NCI-H2171 (cell line): ENCODE measurements at places on chromosomes 2 and 18.

GRCh38 chr2:69545477-69545932, 98.0 kb downstream of the AAK1 start:
- no peak for DNase-seq

GRCh38 chr2:151277067-151277466, 12.4 kb downstream of the NMI start:
- peak; percentile 68 for DNase-seq

GRCh38 chr2:207260947-207261346, 95.2 kb upstream of the KLF7 start:
- DNase-seq, result no peak

- DNase-seq, result no peak
Measured at GRCh38 chr2:189601043-189601442, 20.5 kb upstream of the SLC40A1 start.

DNA sequence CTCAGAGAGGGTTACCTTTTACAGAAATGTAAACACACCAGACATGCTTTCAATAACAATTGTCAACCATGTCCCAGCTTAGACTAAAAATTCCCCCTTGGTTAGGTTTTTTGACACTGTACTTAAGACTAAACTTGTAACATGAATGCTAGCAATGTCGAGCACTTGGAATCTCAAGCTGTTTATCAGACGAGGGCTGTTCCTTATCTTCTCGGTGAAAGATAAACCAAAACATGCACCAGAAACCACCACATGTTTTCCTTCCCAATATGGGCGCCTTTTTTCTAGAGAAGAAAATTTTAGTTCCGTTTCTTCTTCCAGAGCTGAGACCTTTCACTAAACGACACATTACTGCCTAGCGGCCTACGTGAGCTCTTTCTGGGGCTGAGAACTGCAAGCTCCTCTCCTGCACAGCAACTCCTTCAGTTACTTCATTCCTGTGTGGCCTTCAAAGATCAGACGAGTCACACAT, 42.4 kb upstream of the ACKR3 start:
- DNase-seq, result no peak
